B cell (primary cell): ENCODE measurements at places on chromosomes 5 and 9.

GRCh38 chr5:56856541-56857178, 41.3 kb downstream of the MAP3K1 start:
- H3K4me3 ChIP-seq, result no peak overlapping the region
- no peak for DNase-seq
- peak overlapping the region; percentile 84 for H3K27ac ChIP-seq
- no peaks in the 10 kb centered on the region for H3K27me3 ChIP-seq
- peaks cover 53% of the 10 kb centered on the region for H3K4me1 ChIP-seq
- H3K36me3 ChIP-seq, result peaks cover 3% of the 10 kb centered on the region

DNA sequence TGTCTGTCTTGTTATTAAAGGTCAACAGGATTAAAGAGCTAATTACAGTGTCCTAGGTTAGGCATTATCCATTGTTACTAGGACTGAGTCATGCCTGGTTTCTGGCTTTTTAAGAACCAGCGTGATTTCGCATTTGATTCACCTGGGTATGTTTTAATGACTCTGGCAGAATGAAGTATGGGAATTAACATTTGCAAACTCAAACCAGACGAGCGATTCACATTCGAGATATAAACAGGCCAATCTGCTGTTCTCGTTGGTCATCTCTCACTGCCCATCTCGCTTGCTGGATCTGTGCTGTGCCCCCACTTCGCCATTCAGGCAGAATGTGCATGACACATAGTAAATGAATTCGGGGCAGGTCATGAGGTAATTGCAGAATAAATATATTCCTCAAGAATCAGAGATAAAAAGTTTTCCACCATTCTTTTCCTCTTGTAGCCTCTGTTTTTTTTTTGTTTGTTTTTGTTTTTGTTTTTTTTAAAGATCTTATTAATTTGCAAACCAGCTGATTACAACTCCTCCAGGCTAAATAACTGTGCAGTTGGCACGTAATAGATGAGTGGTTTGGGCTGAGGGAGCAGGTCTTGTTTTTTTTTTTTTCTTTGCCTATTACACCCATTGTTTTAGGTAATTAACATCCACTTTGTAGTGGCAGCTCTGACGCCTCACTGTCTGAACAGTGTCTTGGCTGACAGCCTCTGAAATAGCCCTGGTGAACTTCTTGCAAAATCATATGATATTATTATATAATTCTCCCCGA, 313.5 kb upstream of the MSX2 start:
- no peak for DNase-seq
- H3K4me1 ChIP-seq, result no peaks in the 10 kb centered on the region
- no peak overlapping the region for H3K4me3 ChIP-seq

- no peak for DNase-seq
- peaks cover 3% of the 10 kb centered on the region for H3K27me3 ChIP-seq
- H3K4me1 ChIP-seq, result peaks cover 3% of the 10 kb centered on the region
- H3K36me3 ChIP-seq, result no peaks in the 10 kb centered on the region
- H3K4me3 ChIP-seq, result no peak overlapping the region
Measured at GRCh38 chr5:54870271-54870670, 115.1 kb downstream of the ESM1 start.

- no peaks in the 10 kb centered on the region for H3K27me3 ChIP-seq
- H3K27ac ChIP-seq, result no peak overlapping the region
- no peaks in the 10 kb centered on the region for H3K36me3 ChIP-seq
- H3K4me3 ChIP-seq, result no peak overlapping the region
Measured at GRCh38 chr5:127406326-127407121, 110.9 kb upstream of the PRRC1 start.

DNA sequence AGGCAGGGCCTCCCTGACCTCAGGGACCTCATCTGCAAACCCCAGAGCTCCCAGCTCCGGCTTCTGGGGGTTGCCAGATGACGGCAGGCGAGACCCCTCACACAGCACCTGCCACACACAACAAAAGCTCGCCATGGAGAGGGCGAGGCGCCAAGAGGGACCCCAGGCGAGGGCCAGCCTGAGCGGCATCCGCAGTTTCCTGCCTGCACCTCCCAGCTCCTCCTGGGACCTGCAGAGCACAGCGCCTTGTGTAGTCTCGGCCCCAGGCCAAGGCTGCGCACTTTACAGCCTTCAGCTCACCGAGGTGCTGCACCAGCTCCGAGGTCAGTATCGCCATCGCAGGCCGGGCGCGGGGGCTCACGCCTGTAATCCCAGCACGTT, 82.4 kb upstream of the ADAMTS2 start:
- no peaks in the 10 kb centered on the region for H3K4me1 ChIP-seq
- no peaks in the 10 kb centered on the region for H3K36me3 ChIP-seq
- H3K4me3 ChIP-seq, result no peak overlapping the region
- no peaks in the 10 kb centered on the region for H3K27me3 ChIP-seq
